ENCODE measurements at places on chromosomes 7 and 10. TPM values are rescaled to one million over a fixed set of nuclear protein-coding genes. Genes with fewer than 3 reads are reported as not detected.

SPOCK2 gene
- 0.41 TPM for total RNA-seq

GPER1 gene
- total RNA-seq: 2.5 TPM

FAM25G gene
- total RNA-seq: not detected

NME8 gene
- total RNA-seq: not detected

CDC14C gene
- total RNA-seq: not detected

WAC gene
- total RNA-seq: 39.5 TPM

C10orf71 gene
- total RNA-seq: not detected

SLK gene
- total RNA-seq: 16.6 TPM

CHN2 gene
- not detected for total RNA-seq

COL1A2 gene
- total RNA-seq: not detected
